Bronchial epithelial cell (primary cell): ENCODE measurements at places on chromosomes 1 and 21.

- DNase-seq = no peak
Observed at GRCh38 chr1:34898330-34898761, 31.1 kb downstream of the DLGAP3 start.

- no peak for DNase-seq
Observed at GRCh38 chr1:58607391-58607790, 30.3 kb upstream of the TACSTD2 start.

GRCh38 chr1:29222686-29223085 lies 8.0 kb downstream of the MECR start:
- no peak for DNase-seq

- no peak for DNase-seq
Observed at GRCh38 chr1:76607717-76608116, 259.6 kb upstream of the ST6GALNAC5 start.

DNA sequence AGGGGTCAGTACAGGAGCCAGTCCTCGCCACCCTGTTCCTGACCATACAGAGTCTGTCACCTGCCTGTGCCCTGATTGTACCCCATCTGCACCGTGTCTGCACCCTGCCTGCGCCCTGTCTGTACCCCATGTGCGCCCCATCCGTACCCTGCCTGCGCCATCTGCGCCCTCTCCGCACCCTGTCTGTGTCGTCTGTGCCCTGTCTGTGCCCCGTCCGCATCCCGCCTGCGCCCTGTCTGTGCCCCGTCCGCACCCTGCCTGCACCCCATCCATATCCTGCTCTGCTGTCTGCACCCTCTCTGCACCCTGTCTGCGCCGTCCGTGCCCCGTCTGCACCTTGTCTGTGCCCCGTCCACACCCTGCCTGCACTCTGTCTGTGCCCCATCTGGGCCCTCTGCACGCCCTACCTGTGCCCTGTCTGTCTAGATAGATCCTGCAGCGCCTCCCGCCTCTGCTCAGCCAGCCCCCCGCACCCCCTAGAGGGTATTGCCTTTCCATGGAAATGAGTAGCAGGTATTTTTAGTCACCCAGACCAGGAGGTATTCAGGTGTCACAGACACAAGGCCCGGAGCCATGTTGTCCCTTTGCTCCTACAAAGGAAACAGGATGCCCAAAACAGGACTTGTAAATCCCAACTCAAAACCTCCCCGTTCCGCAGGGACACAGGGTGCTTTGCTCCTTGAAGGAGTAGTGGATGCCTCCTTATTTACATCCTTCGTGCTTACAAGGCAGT lies 7.7 kb upstream of the NPHP4 start:
- no peak for DNase-seq

DNA sequence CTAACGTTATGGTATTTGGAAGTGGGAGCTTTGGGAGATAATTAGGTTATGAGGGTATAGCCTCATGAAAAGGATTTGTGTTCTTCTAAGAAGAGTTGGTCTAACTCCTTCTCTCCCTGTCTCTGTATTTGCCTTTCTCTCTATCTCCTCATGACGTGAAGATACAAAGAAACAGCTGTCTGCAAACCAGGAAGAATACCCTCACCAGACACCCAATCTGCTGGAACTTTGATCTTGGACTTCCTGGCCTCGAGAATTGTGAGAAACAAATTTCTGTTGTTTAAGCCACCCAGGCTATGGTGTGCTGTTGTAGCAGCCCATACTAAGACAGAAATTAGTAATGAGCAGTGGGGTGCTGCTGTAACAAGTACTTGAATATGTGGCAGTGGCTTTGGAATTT lies 16.1 kb downstream of the C1orf141 start:
- no peak for DNase-seq
